ENCODE measurements at places on chromosomes 7 and 10. TPM values are rescaled to one million over a fixed set of nuclear protein-coding genes. Genes with fewer than 3 reads are reported as not detected.

GCK gene
- 0.14 TPM for total RNA-seq

TACC2 gene
- total RNA-seq, result 23.4 TPM

VSTM2A gene
- not detected for total RNA-seq

SFTPA1 gene
- not detected for total RNA-seq

FAM53B gene
- 19.6 TPM for total RNA-seq

Measured in thoracic aorta endothelial cell (primary cell).